Esophagus squamous epithelium (tissue), 5 donors: ENCODE measurements at places on chromosomes 13 and 19.

- H3K36me3 ChIP-seq: no peaks in the 10 kb centered on the region
- no peak overlapping the region for H3K4me3 ChIP-seq
- no peak overlapping the region for H3K27ac ChIP-seq
These were observed 16.6 kb downstream of the ZNF536 start for GRCh38 chr19:30388819-30389218.

DNA sequence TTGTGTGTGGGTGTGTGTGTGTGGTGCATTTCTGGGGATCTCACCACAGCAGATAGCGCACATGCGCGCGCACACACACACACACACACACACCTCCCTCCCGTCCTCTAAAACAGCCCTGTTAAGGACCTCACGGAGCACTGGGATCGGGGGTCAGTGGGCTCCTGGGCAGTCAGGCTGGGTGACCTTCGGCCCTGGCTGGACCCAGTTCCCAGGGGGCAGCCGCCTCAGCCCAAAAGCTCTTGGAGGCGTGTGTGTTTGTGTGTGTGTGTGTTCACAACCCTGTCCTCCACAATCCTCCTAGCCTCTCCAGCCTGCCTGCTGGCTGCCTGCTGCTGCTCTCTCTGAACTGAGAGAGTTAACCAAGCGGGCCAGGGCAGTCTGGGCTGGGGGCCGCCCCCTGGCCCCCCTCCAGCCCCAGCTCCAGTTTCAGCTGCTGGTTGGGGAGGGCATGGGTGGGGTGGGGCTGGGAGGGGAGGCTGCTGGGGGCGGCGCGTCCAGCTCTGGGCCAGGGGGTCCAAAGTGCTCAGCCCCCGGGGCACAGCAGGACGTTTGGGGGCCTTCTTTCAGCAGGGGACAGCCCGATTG, at the start of gene FXYD1:
FXYD1 (plus strand) TSS at position 520 of the 588 bp plus-strand sequence. CDS start 1,256 bp downstream, outside the sequence.
- peak within 1 kb of the TSS; percentile 35 for H3K4me3 ChIP-seq
- peaks cover 20% of the 10 kb centered on the region for H3K27me3 ChIP-seq
- H3K4me1 ChIP-seq: peaks cover 21% of the 10 kb centered on the region
- peak within 1 kb of the TSS; percentile 92 for H3K27ac ChIP-seq

GRCh38 chr19:6963937-6964336, 57.3 kb downstream of the MBD3L2B start:
- H3K36me3 ChIP-seq: no peaks in the 10 kb centered on the region
- no peak overlapping the region for H3K4me3 ChIP-seq
- no peak overlapping the region for H3K27ac ChIP-seq
- no peaks in the 10 kb centered on the region for H3K4me1 ChIP-seq
- H3K27me3 ChIP-seq: no peaks in the 10 kb centered on the region
- no peak for DNase-seq

DNA sequence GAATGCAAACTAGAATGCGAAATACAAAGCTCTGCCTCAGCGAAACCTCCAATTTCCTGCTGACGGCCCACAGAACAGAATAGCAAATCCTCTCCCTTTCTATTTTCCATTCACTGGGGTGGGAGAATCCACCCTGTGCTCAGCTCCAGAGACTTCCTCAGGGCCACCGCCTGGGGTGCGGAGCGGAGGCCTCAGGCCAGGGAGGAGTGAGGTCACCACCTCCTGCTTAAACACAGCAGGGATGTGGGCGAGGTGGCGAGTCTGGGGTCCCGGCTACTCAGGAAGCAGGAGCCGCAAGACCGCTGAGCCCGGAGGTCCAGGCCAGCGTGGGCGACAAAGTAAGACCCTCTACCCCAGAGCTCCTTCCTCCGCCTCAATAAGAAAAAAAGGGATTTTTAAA, 666 bp upstream of the ZNF320 start:
- peaks cover 23% of the 10 kb centered on the region for H3K36me3 ChIP-seq
- no peaks in the 10 kb centered on the region for H3K27me3 ChIP-seq
- DNase-seq: no peak
- peak overlapping the region; percentile 49 for H3K4me3 ChIP-seq
- peaks cover 7% of the 10 kb centered on the region for H3K4me1 ChIP-seq

DNA sequence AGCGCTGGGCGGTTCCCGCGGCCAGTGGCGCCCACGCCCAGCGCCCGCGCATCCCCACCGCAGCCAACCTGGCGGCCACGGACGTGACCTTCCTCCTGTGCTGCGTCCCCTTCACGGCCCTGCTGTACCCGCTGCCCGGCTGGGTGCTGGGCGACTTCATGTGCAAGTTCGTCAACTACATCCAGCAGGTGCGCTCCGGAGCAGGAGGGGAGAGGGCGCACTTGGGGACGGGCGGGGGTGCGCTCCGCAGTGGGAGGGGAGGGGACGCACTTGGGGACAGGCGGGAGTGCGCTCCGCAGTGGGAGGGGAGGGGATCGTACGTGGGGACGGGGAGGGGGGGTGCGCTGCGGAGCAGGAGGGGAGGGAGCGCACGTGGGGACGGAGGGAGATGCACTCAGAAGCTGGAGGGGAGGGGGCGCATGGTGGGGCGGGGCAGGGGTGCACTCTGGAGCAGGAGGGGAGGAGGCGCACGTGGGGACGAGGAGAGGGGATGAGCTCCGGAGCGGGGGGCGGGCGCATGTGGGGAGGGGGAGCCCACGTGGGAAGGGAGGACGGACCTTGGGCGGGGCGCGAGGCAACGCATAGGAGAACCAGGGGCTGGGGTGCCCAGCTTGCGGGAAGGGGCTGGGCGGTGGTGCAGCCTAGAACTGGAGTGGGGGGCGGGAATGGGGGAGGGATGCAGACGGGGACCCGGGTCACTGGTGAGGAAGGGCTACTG, 1.5 kb downstream of the KISS1R start:
- no peaks in the 10 kb centered on the region for H3K36me3 ChIP-seq
- peaks cover 58% of the 10 kb centered on the region for H3K27me3 ChIP-seq
- DNase-seq: no peak
- H3K4me1 ChIP-seq: peaks cover 36% of the 10 kb centered on the region
- H3K4me3 ChIP-seq: no peak overlapping the region
- H3K27ac ChIP-seq: no peak overlapping the region
